ENCODE measurements at places on chromosomes 12 and 14. TPM values are rescaled to one million over a fixed set of nuclear protein-coding genes. Genes with fewer than 3 reads are reported as not detected.

MAP1LC3B2 gene
- 0.13 TPM for total RNA-seq

EIF2S3B gene
- total RNA-seq = 1.0 TPM

TEX22 gene
- total RNA-seq = under 0.01 TPM

GEMIN2 gene
- 15.0 TPM for total RNA-seq

CARMIL3 gene
- total RNA-seq = under 0.01 TPM

Measured in dermis microvascular lymphatic vessel endothelial cell (primary cell).